ENCODE measurements at places on chromosomes 4 and X.

- no peak for DNase-seq
These were observed 176.7 kb upstream of the FAT1 start for GRCh38 chr4:186900232-186900900.

GRCh38 chr4:73864365-73864764 lies 4.8 kb upstream of the CXCL1 start:
- no peak for DNase-seq

- DNase-seq = no peak
These were observed 13.5 kb upstream of the LIMCH1 start for GRCh38 chr4:41524425-41524824.

GRCh38 chrX:46918434-46918833 lies 6.2 kb downstream of the JADE3 start:
- DNase-seq = no peak

DNA sequence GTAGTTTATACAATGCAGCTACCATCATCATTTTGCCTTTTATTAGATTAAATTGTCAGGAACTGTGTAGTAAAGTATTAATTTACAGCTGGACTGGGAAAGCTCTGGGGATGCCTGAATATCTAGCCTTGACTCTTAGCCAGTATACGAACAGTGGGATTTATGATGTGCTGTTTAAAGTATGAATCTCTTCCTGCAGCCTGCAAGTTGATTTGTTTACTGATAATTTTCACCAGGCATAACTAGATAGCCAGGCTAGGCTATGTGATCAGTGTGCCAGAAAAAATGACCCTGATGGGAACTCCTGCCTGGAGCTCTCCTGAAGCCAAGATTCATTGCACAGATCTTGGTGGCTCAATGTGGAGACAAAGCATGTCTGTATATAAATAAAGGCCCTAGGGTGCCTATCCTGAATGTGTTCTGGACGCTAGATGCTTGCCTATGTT lies 119.2 kb downstream of the SCLT1 start:
- no peak for DNase-seq

GRCh38 chrX:27381419-27381818 lies 81.7 kb downstream of the PPP4R3C start:
- DNase-seq = no peak

GRCh38 chrX:506341-506740 lies 119.6 kb upstream of the PPP2R3B start:
- no peak for DNase-seq

GRCh38 chrX:71541210-71542022 lies 8.5 kb downstream of the OGT start:
- no peak for DNase-seq

- no peak for DNase-seq
These were observed 41.7 kb downstream of the RBM46 start for GRCh38 chr4:154822775-154823174.

- DNase-seq = no peak
These were observed 42.1 kb upstream of the HOPX start for GRCh38 chr4:56723201-56723605.

GRCh38 chr4:1199556-1200331 lies 27.4 kb upstream of the SPON2 start:
- DNase-seq = no peak

- DNase-seq = no peak
These were observed 18.7 kb downstream of the DCHS2 start for GRCh38 chr4:154472858-154473257.

GRCh38 chr4:93748373-93749291 lies 79.9 kb upstream of the ATOH1 start:
- no peak for DNase-seq

GRCh38 chrX:30304866-30305265 lies 4.3 kb downstream of the NR0B1 start:
- no peak for DNase-seq

DNA sequence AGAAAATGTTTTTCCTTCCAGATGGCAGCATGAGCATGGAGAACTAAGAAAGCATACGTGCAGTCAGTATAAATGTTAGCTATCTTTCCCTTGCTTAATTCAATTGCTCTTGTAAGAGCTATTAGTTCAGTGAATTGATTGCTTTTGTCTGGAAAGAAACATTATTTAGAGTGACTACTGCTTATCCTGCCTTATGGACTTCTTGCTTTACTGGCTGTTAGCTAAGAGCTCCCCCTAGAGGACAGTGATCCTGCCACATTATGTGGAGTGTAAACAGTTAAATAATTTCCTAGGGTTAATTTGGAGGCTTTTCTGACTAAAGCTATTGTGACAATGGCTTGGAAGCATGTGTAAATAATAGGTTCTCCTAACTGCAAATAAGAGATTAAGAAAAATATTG lies 1402.4 kb downstream of the FAM133A start:
- no peak for DNase-seq

DNA sequence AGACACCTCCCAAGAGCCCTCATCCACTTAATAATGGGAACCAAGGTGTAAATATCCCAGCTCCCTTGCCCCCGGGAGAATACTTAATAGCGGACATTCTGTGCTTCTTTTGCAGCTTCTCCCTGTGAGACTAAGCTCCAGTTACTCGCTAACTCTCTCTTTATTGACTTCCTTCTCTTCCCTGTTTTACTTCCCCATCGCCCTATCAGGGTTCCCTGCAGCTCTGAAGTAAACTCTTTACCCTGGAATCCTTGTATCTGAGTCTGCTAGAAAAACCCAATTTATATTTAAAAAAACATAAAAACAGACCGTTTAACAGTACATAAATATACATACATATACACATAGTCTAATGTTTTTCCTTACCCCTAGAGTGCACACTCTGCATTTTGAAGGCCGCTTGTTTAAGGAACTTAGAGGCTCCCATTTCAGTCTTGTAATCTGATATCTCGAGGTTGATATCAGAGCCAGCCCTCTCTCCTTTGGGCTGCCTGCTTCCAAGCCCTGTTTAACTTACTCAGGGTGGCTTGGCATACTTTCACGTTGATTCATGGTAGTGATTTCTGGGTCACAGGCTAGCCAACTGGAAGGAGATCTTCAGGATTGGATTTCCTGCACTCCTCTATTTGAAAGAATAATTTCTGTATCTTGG lies 177.4 kb upstream of the SCML1 start:
- DNase-seq = no peak

- DNase-seq = no peak
These were observed 545.3 kb upstream of the GRID2 start for GRCh38 chr4:91758487-91758886.

DNA sequence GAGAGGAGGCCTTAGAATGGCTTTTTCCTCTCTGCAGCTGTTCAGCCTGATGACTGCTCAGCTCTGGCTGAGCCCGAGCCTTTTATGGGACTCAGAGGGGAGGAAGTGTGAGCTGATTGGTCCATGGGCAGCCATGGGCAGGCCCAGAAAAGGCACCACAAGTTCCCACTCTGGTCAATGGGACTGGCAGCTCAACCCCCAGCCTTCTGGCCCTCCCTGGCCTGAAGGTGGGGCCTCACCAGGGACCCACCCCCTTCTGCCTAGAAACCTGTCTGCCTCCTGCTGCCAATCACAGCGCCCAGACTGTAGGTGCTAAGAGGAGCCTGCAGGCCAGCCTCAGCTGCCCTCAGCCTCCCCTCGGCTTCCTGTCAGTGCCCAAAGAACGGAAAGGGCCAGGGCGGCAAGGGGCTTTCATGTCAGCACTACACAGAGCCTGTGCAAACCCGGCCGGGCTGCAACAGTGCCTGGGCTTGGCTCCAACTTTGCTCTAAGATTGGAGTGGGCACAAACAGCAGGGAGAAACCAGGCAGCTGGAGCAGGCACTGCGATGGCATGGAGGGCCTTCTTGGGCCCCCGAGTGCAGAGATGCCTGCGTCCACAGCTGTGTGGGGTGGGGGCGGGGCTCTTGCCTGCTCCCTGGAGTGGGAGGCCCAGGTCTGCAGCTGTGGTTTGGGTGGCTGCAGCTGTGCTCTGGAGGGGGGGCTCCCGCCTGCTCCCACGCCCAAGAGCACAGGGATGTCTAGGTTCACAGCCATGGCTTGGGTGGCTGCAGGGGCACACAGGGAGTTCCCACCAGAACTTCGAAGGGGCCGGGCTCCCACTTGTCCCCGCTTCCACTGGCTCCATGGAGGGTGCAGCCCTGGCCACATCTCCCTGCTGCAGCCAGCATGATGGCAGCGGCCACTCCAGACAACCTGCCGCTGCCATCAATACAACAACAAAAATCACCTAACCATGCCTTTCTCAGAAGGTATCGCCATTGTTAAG lies 92.6 kb downstream of the NXF2 start:
- no peak for DNase-seq

GRCh38 chr4:83772685-83773084 lies 236.8 kb downstream of the GPAT3 start:
- no peak for DNase-seq

GRCh38 chr4:931194-931959 lies 739 bp downstream of the GAK start:
- no peak for DNase-seq

DNA sequence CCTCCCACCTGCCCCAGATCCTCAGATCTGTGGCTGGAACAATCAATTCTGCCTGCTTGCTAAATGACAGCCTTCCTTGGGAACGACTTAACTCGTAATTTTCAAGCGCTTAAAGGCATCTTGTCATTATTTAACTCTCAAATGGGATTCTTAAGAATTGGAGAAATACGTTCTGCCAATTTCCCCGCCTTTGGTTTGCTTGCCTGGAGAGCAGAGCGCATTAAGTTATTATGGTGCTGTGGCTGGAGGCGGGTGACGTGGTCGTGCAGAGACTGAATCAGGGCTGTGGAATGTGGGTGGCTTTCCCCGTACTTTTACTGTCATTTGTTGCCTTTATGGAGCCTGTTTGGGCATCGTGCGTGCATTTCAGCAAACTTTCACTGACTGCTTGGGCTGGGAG lies 78.9 kb upstream of the PSAPL1 start:
- no peak for DNase-seq

DNA sequence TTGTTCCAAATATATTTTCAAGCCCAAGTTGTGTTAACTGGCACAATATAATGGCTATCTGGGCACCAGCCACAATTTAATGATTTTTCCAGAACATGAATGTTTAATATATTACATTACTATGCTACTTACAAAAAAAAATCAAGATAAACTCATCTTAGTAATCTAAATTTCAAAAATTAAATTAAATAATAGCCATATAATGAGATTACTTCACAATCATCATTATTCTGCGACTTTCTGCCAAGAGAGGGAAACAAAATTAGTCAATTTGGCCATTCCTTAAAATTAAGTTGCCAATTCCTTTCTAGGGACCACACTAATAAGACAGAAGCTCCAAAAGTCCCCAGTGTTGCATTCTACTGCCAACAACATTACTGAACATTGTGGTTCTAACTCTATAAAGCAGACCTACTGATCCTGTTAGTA lies 7.5 kb downstream of the NEK1 start:
- DNase-seq = no peak

DNA sequence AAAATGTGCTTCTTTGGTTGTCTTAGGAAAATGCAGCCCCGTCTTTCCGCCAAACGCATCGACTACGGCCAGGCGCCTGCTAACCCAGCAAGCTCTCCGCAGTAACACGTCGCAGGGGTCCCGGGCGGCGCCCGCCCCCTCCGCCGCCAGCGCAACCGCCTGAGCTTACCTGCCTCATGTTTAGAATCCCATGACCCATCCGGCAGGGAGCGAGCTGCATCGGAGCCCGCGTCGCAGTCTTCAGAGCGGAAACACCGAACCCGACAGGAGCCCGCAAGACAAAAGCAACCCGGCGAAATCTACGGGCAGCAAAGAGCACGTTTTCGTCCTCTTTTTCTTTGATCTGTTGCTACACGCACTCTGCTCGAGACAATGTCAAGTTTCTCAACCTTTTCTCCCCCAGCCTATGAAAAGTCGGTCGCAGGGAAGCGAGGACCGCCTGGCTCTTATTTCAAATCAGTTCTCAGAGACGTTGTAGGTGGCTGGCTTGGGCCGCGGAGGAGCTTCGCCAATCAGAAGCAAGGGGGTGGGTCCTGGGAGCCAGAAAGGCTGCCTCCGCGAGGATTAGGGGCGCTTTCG lies at the start of gene MID1:
Gene MID1, minus strand, starts transcription at position 465 of the 579 bp plus-strand sequence. CDS start 53,038 bp downstream, outside the sequence.
- DNase-seq = no peak

GRCh38 chr4:94995684-94996394 lies 238.1 kb downstream of the BMPR1B start:
- DNase-seq = no peak

DNA sequence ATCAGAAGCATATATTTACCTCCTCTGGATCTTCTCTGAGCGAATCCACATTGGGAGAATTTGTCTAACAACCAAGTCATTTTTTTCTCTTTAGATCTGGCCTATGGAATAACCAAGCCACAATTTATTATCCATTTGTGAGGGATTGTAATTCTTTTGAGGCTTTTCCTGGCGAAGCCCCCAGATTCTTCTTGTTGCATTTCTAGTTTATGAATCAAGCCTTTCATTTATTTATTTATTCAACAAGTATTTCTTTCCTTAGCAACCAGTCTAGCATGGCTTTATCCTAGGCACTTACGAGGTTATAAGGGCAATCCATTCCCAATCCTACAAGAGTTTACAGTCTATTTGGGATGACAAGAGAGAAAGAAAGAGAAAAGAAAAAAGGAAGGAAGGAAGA lies 18.4 kb upstream of the FNIP2 start:
- DNase-seq = no peak

DNA sequence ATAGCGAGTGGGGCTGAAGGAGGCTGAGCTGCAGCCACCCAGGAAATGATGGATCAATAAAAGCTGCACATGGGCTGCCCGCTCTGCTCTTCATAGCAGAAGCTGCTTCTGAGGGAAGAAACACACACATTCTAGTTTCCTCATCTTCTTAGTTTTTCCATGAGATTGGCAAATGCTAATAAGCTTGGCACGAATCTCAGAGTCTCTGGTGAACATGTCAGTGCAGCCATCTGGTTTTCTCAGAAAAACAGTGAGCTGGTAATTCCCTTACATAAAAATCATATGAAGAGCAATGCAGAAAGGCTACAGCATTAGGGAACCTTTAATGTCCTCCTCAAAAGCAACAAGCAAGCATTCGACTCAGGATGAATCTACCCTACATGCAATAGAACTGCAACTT lies 69.9 kb downstream of the GATB start:
- no peak for DNase-seq

All from activated CD4-positive, alpha-beta T cell treated with anti-CD3 and anti-CD28 coated beads, Interleukin-2, amount 50 U/mL, for 4 hours (primary cell).